Activated T-helper 1 cell treated with anti-CD3 and anti-CD28 coated beads, Interleukin-12 subunit alpha, Interleukin-12 subunit beta, Interleukin-2, Interleukin-4 antibody, amounts not matched to agents 30 ng/mL and 10 ng/mL and 1 ng/mL, durations not matched to agents 14 hours and 24 hours and 36 hours (primary cell): ENCODE measurements at places on chromosomes 16 and 17. TPM values are rescaled to one million over a fixed set of nuclear protein-coding genes. Genes with fewer than 3 reads are reported as not detected.

KCNH4 gene
- total RNA-seq: 1.7 and 1.9 TPM in 2 replicates

TMED6 gene
- total RNA-seq: 1.2 and 1.3 TPM in 2 replicates

MYOCD gene
- total RNA-seq: not detected in 2 replicates

OR1A1 gene
- total RNA-seq: not detected in 2 replicates

DGKE gene
- total RNA-seq: 31.8 and 34.3 TPM in 2 replicates

HES7 gene
- 0.88 and 1.8 TPM in 2 replicates for total RNA-seq

RHBDL1 gene
- 0.71 and 1.1 TPM in 2 replicates for total RNA-seq
